Activated T-helper 1 cell treated with anti-CD3 and anti-CD28 coated beads, Interleukin-2, amount 50 U/mL, for 16 hours (primary cell): ENCODE measurements at places on chromosomes 12 and 14.

DNA sequence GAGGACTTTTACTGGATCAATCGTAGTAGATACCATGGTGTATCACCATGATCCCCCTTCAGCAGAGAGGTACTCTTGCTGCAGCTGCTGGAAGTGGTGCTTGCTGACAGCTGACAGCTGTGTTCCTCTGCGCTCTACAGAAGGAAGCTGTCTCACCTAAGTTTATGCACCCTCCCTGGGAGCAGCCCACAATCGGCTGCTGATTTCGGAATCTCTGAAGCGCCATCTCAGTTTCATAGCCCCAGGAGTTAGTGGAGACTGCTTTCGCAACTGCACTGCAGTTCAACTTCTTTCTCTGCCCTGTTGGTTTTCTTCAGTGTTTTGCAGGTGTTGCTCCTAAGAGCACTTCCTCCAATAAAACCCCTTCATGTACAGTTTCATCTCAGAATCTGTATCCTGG is 237.9 kb downstream of the PAWR start:
- no peak for DNase-seq

DNA sequence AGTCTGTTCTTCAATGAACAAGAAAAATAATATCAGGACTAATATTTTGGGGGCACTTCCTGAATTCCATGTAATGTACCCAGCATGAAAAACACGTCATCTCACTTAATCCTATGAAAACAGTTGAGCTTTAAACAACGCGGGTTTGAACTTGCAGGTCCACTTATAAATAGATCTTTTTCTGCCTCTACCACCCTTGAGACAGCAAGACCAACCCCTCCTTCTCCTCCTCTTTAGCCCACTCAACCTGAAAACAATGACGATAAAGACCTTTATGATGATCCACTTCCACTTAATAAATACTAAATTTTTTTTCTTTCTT is 203.9 kb upstream of the KRR1 start:
- no peak for DNase-seq

DNA sequence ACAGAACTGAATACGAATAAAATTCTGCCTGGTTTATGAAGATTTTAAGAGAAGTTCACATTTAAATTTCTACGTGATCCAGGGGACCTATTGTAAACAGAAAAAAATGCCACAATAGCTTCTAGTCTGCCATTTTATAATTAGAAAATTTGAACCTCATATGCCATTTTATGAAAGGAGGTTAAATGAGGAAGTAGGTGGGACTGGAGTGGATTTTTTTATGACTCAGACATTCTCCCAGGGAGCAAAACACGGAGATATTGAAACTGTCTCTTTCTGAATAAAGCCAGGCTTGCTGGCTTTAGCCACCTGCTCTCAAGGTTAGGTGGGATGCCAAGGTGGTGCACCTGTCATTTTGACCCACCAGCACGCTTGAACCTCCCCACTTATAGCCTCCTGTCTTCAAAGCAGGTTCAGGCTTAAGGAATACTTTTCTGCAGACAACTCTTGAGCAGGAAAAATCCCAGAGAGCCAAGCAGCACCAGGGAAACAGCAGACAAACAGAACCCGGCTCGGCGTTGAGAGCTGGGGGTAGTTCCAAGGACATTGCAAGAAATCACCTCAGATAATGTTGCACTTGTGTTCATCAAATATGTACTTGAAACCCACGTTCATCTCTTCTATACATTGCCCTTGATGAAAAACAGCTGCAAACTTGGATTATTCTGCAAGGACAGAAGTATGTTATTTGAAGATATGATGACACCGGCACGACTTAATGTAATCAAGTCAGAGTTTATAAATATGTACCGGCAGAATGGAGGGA is 203.7 kb downstream of the PPM1H start:
- DNase-seq: no peak

GRCh38 chr12:1882850-1883470 is 35.5 kb downstream of the CACNA2D4 start:
- DNase-seq: no peak

DNA sequence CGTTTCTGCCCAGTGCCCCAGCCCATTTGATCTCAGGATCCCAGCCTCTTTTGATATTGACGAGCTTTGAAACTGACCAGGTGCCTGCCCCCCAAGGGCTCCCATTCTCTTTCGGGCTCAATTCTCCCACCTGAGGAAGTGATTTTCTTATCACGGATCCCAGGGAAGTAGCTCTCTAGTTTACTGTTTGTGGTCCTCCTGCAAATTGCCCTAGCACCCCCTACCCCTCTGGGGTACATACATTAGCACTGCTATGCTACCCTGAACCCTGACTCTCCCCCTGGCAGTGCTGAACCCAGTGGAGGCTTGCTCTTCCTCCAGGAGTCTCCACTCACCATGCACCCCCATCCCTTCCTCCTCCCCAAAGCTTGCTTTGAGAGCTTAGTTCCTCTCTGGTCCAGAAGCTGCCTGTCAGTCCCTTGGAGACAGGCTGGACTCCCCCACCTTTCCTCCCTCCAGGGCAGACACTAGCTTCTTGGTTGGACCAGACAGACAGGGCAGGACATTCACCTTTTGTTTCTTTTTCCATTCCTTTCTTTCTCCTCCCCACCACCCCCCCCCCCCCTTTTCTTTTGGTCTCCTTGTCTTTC is 4.4 kb upstream of the TBX3 start:
- DNase-seq: no peak

- no peak for DNase-seq
Measured at GRCh38 chr12:80299219-80299618, 144.8 kb upstream of the PTPRQ start.

- DNase-seq: no peak
Measured at GRCh38 chr12:10618338-10618987, 5.1 kb upstream of the MAGOHB start.

DNA sequence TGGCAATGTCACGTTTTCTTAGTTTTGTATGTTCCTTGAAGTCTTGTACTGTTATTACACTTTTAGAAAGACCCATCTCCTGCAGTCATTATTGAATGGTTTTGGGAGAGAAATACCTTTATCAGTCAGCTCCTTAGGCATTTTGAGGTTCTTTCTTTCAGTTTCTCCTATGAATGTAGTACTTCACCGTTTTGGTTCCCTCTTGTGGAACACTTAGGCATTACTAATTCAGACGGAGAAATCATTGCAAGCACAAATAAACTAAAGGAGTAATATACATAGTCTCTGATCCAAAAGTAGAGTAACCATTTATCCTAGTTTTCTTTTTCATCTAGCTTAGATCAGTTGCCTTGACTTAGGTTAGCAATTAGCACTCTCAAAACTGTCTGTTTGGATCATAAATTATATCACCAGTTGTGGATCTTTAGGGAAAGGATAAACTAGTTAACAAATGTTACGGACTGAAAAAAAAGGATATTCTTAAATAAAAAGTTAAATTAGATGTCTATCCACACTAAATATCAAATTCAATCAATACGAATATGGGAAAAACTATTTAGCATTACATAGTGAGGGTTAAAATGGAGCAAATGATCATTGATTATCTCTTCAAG is 1538.3 kb upstream of the SEL1L start:
- DNase-seq: no peak

- no peak for DNase-seq
Measured at GRCh38 chr12:6135071-6135470, 10.6 kb upstream of the VWF start.

DNA sequence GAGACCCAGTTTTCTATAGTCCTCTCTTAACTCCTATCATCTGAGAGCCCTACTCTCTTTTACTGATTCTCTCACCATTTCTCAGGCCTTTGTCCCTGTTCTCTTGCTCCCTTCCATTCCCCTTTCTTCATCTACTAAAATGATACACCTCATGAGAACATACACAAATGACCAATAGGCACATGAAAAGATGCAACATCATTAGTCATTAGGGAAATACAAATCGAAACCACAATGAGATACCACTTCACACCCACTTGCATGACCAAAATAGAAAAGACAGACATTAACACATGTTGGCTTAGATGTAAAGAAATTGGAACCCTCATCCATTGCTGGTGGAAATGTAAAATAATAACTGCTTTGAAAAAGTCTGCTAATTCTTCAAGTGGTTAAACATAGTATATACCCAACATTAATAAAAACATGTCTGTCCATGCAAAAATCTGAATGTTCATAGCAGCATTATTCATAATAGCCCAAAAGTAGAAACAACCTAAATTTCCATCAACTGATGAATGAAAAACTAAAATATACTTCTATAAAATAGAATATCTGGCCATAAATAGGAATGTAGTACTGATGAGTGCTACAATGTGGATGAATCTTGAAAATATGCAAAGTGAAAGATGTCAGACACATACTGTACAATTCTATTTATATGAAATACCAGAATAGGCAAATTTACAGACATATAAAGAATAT is 66.0 kb downstream of the DENND5B start:
- no peak for DNase-seq

GRCh38 chr12:104213952-104214351 is 1.6 kb upstream of the TXNRD1 start:
- no peak for DNase-seq

DNA sequence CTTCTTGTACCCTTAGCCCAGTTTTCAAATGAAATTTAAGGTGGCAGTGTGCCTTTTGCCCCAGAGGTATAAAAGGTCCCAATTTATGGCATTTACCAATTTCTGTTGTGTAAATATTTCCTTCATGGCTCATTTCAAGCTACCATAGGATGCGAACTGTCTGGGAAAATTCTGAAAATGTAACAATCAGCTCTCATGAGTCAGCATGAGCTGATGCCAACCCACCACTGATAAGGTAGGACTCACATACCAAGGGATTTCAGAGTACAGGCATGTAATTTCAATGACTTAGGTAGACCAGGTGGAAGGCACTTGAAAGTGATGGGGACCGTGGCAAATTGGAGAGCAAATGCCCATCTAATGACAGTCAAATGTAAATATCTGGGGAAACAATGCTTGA is 169.5 kb downstream of the TTC8 start:
- DNase-seq: no peak

- DNase-seq: no peak
Measured at GRCh38 chr12:65934480-65935115, 110.3 kb downstream of the HMGA2 start.

DNA sequence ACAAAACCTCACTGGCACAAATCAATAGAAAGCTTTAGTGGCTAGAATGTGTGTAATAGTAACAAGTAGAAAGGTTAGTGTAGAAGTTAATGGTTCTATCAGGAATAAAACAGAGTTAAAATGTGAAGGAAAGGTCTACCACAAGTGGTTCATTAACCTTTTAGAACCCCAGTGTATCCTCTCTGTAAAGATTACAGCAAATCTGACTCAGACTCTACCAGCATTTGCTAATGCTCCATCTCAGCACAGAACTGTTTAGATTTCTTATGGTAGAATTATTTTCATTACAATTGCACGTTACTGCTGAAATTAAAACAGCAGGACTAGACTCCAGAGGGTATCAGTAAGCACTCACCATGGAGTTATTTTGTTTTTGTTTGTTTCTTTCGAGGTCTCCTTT is 609.0 kb upstream of the LMO3 start:
- no peak for DNase-seq

- DNase-seq: no peak
Measured at GRCh38 chr14:72679536-72680151, 214.3 kb downstream of the DPF3 start.

- no peak for DNase-seq
Measured at GRCh38 chr14:33938131-33938949, 12.5 kb downstream of the EGLN3 start.

DNA sequence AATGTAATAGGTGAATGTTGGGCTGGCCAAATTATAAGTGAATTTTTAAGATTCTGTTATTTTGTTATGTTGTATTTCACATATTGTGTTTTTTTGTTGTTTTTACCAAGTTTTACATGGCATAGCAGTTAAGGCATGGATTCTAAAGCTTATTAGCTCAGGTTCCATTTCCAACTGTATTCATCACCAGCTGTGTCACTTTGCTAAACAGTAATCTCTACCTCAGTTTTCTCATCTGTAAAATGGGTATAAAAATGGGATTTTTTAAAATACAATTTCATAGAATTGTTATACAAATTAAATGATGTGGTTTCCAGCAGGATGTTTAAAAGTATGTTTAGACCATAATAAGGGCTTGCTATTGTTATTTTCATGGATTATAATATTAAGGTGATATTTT is 512.2 kb downstream of the SLC16A7 start:
- DNase-seq: no peak

DNA sequence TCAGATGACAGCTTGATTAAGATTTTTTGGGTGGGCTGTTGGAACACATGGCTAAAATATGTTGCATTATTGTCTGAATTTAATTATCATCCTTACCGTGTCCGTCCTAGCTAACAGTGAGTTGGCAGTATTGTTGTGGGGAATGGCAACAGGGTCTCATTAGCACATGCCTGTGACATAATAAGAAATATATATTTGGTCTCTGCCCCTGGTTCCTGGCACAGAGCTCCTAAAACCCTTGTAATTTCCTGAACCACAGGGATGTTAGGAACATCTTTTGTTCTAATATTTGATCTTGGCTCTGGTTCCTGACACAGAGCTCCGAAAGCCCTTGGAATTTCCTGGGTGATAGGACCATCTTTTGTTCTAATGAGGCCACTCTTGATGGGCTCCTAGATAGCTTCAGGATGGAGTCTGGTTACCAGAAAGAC is 76.0 kb downstream of the SYNE2 start:
- no peak for DNase-seq

GRCh38 chr12:51687614-51688013 is 96.6 kb downstream of the SCN8A start:
- DNase-seq: no peak

DNA sequence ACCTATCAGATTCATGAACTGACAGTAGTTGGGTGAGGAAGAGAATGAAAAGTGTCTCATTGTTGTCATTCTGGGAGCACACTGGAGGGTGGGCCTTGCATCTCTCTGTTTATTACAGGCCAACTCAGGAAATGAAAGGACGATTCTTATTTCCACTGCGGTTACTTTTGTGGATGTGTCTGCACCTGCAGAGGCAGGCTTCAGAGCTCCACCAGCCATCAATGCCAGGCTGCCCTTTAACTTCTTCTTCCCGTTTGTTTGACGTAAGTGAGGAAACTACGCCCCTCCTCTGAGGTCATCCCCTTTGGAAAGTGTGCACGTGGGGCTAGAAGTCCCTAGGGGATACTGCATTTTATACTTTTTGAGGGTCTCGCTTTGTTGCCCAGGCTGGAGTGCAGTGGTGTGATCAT is 33.7 kb downstream of the TCTN1 start:
- no peak for DNase-seq

DNA sequence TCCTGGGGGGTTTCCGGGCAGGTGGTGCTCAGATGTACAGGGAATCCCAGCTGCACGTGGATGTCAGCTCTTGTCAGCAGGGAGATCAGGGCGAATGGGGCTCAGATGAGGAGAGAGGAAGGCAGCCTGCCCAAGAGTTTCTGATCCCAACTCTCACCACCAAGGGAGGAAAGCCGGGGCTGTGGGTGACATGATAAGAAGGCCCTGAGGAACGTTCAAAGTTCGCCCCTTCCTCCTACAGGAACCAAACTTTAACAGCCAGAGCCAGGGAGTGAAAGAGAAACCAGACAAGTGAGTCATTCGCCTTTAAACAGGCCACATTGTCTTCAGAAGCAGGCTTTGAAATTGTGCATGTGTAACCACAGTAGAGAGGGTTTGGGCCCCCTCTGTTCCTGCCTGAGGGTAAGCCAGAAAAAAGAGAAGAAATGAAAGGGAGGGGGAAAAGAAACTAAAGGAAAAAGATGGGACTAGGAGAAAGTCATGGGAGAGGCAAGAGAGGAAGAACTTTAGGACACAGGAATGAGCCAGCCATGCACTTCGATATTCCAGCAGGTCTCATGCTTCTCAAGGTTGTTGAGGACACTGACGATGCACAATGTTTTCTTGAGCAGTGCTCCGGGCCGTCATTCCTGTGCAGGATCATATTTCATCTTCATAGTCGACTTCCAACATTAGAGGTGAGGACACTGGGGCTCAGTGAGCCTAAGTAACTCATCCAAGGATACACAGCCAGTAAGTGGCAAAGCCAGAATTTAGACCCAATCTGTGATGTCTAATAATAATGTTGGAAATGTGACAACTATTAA is 691.4 kb upstream of the TBX3 start:
- no peak for DNase-seq
